ENCODE measurements at places on chromosomes 2 and 18.

- H3K4me3 ChIP-seq = no peak overlapping the region
- DNase-seq = no peak
- H3K4me1 ChIP-seq = peaks cover 14% of the 10 kb centered on the region
- peaks cover 3% of the 10 kb centered on the region for H3K27me3 ChIP-seq
- no peak overlapping the region for H3K27ac ChIP-seq
Measured at GRCh38 chr2:69572641-69573040, 70.9 kb downstream of the AAK1 start.

DNA sequence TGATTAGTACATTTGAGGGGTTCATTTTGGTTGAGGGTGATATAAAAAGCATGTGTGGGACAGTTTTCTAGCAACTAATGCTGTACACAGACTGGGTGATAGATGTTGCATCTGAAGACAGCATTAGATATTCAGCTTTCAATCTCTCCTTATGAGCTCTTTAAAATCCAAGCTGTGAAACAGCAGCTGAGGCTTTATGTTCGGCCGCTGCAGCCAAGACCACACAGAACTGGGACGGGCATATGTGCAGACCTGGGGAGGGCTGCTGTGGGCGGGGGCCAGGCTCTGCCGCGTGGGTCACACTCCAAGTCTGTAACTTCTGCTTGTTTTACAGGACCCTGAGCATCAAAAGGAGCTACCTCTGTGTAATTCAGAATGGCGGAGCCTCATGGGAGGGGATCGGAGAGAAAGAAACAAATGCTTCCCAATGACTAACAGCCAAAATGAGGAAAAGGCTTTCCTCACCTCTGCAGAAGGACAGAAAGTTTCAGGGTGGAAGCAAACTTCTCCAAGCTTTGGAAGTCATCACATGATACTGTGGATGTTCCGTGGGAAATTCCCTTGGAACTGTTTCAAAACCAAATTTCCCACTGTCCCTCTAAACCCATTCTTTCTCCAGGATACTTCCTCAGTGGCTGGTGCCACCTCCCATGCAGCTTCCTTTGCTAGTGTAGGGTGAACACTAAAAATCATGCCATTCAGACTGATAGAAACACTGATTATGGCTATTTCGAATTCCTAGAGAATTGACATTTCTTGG is 711.9 kb upstream of the ID2 start:
- H3K4me3 ChIP-seq = no peak overlapping the region
- H3K4me1 ChIP-seq = peaks cover 21% of the 10 kb centered on the region
- no peaks in the 10 kb centered on the region for H3K27me3 ChIP-seq
- no peak overlapping the region for H3K27ac ChIP-seq

DNA sequence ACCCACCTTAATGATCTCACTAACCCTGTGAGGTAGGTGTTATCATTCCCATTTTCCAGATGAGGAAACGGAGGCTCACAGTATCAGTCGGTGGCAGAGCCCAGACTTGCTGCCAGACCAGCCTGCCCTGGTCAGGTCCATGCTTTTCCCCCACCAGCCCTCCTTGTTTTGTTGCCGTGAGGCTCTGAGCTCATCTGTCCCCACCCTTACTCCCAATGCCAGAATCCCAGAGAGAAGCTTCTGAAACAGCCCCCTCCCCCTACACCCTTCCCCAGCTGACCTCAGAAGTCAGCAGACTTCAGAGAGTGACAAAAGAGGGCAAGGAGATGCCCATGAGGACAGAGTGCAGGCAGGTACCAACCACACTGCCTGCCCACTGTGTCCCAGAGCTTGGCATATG is 20.8 kb upstream of the TNS1 start:
- no peak overlapping the region for H3K27ac ChIP-seq
- H3K4me1 ChIP-seq = peaks cover 10% of the 10 kb centered on the region
- H3K27me3 ChIP-seq = peaks cover 15% of the 10 kb centered on the region
- DNase-seq = peak; percentile 6
- H3K36me3 ChIP-seq = no peaks in the 10 kb centered on the region

GRCh38 chr2:98912221-98912851 is 23.7 kb downstream of the CRACDL start:
- H3K36me3 ChIP-seq = no peaks in the 10 kb centered on the region
- H3K27me3 ChIP-seq = peaks cover 10% of the 10 kb centered on the region
- peak overlapping the region; percentile 50 for H3K27ac ChIP-seq
- DNase-seq = no peak

DNA sequence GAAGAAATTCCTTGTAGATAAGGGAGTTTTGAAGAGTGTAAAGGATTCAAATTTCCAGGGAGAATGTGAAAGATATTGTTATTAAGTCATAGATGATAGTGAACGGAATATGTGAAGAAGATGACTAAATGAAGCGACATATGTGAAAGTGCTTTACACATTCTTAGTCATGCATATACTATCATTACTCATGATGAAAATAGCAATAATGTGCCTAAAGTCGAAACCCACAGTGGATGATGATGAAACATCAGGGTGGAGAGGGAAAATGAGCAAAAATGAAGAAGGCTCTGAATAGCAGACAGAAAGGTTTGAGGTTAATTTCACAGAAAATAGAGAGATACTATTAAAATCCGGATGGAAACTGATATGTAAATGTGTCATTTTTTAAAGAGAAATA is 1237.1 kb downstream of the LRP1B start:
- H3K4me3 ChIP-seq = no peak overlapping the region
- H3K27me3 ChIP-seq = no peaks in the 10 kb centered on the region
- no peak overlapping the region for H3K27ac ChIP-seq
- no peak for DNase-seq

- no peak overlapping the region for H3K27ac ChIP-seq
- no peak for DNase-seq
- peaks cover 71% of the 10 kb centered on the region for H3K4me1 ChIP-seq
- H3K36me3 ChIP-seq = no peaks in the 10 kb centered on the region
- no peak overlapping the region for H3K4me3 ChIP-seq
- H3K27me3 ChIP-seq = no peaks in the 10 kb centered on the region
Measured at GRCh38 chr2:65368468-65368867, 63.9 kb downstream of the SPRED2 start.

DNA sequence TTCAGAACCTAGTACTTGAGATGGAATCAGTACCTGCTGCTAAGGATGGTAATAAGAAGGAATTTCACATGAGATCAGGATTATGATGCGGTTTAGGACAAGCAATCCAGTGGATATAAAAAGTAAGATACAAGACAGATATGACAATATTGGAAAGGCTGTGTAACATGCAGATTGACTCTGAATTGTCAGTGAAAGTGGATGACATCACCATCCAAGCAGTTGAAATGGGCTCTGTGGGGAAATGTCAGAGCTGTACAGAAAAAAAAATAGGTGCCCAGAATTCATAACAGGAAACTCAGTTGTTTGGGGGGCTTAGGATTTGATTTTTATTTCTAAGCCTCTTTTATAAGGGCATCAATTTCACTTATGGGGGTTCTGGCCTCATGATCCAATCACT is 438.3 kb downstream of the SPAG16 start:
- no peak overlapping the region for H3K4me3 ChIP-seq
- peaks cover 2% of the 10 kb centered on the region for H3K27me3 ChIP-seq
- no peak for DNase-seq

- peaks cover 12% of the 10 kb centered on the region for H3K36me3 ChIP-seq
- DNase-seq = peak; percentile 26
- no peak overlapping the region for H3K4me3 ChIP-seq
Measured at GRCh38 chr2:206392118-206392517, 51.2 kb upstream of the ADAM23 start.

DNA sequence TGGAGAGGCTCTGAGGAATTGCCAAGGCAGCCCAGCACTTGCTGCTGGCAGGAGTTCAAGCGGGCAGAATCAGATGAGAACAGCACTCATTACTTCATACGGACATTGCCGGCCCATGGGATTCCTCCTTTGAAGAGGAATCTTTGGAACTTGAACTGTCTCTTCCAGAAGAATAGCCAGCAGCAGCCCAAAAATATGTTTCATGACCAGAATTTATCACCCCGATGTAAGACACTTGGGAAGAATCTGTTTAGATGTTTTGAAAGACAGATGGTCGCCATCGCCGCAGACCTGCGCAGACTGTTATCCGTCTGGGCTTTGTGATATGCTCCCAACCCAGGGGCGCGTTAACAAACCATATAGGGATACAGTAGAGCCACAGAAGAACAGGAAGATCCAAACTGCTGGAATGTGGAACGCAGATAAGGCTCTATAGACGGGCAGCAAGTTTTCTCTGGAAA is 3.7 kb upstream of the ADI1 start:
- H3K27ac ChIP-seq = no peak overlapping the region
- peaks cover 15% of the 10 kb centered on the region for H3K4me1 ChIP-seq
- no peak overlapping the region for H3K4me3 ChIP-seq
- H3K27me3 ChIP-seq = peaks cover 10% of the 10 kb centered on the region
- peaks cover 5% of the 10 kb centered on the region for H3K36me3 ChIP-seq

- H3K36me3 ChIP-seq = no peaks in the 10 kb centered on the region
- DNase-seq = no peak
- H3K4me1 ChIP-seq = peaks cover 51% of the 10 kb centered on the region
- H3K4me3 ChIP-seq = no peak overlapping the region
Measured at GRCh38 chr18:8659609-8660242, 45.6 kb upstream of the MTCL1 start.

- H3K4me1 ChIP-seq = no peaks in the 10 kb centered on the region
- H3K36me3 ChIP-seq = peaks cover 8% of the 10 kb centered on the region
- no peak overlapping the region for H3K4me3 ChIP-seq
- no peak for DNase-seq
Measured at GRCh38 chr2:242057379-242058040, 188.0 kb downstream of the RTP5 start.

GRCh38 chr2:38406597-38407110 is 29.6 kb upstream of the ATL2 start:
- no peak overlapping the region for H3K4me3 ChIP-seq
- DNase-seq = no peak
- peaks cover 6% of the 10 kb centered on the region for H3K36me3 ChIP-seq
- H3K4me1 ChIP-seq = peaks cover 5% of the 10 kb centered on the region
- peaks cover 2% of the 10 kb centered on the region for H3K27me3 ChIP-seq

DNA sequence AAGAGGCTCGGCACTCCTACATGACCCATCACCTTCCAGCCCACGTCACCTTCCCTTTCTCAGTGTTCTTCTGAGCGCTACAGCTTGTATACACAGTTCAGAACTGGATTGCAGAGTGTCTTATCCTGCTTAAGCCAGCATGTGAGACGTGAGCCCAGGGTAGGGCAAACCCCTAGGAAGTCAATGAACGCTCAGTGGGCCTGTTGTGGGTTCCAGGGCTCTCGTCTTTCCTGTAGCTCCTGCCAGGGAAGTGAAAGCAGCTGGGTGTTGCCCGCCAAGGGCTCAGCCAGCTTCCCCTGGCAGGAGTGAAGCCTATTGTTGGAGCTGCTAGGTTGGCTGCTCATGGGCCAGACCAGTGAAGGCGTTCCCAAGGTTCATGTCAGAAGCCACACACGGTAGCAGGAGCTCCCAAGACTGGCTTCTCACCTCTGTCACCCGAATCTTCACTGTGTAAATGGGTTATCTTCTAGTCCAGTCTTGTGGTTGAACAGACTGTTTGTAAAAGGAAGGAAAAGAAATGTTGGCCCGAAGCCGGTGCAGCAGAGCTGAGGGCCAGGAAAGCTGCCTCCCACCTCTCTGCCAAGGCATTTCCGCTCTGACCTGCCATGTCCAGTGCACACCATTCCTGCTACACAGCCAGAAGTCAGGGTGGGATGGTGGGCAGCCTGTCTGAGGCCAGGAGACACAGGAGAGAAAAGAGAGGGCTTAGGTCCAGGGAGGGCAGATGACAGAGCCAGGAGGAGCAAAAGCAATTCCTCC is 69.6 kb upstream of the RMDN2 start:
- no peak overlapping the region for H3K27ac ChIP-seq
- no peak overlapping the region for H3K4me3 ChIP-seq
- H3K4me1 ChIP-seq = no peaks in the 10 kb centered on the region
- DNase-seq = no peak
- H3K27me3 ChIP-seq = no peaks in the 10 kb centered on the region

GRCh38 chr2:65607662-65608305 is 175.4 kb upstream of the SPRED2 start:
- H3K27ac ChIP-seq = no peak overlapping the region
- H3K27me3 ChIP-seq = peaks cover 1% of the 10 kb centered on the region
- H3K4me1 ChIP-seq = peaks cover 2% of the 10 kb centered on the region
- H3K36me3 ChIP-seq = no peaks in the 10 kb centered on the region
- no peak overlapping the region for H3K4me3 ChIP-seq

DNA sequence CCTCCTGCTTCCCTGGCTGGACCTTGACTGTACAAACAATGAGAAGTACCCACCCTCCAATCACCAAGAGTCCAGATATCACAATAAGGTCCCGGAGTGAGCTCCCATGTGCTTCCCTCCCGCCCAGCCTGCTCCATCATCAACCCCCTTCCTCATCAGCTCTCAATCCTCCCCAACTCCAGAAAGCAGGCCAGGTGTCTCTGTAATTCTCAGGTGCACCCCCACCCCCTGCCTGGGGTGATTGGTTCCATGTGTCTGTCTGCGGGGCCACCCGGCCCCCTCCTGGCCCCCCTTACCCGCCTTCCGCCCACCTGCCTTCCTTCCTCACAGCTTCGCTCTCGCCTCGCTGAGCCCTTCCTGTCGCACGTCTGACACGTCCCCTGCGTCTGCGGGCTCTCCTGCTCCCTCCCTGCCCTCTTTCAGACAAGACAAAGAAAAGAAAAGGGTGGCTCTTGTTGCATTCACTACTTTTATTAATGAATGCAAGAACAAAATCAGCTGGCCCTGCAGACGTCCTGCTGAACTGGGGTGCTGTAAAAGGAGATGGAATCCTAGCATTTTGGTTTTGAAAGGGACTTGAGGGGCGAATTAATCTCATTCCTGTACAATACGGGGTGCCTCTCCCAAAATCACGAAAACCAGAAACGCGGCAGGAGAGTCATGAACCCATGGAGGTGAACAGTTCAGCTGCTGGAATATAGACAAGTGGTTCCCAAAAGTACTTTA is 26.5 kb upstream of the IGFBP2 start:
- no peak overlapping the region for H3K27ac ChIP-seq
- H3K36me3 ChIP-seq = no peaks in the 10 kb centered on the region
- no peak for DNase-seq
- H3K4me3 ChIP-seq = peak overlapping the region; percentile 19
- peaks cover 5% of the 10 kb centered on the region for H3K4me1 ChIP-seq

DNA sequence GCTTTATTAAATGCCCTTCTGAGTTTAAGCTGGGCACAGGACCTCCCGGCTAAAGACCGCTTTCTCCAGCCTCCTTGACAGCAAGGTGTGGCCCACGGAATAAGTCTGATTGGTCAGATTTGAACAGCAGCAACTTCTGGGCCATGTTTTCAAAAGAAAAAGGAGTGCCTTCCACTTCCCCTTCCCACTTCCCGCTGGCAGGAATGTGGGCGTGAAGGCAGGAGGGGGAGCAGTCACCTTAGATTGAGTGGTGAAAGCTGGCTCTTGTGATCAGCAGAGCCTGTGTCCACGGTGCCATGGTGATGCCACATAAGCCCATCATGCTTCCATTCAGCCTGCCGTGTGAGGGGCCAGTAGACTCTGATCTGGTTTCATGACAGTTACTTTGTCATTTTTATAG is 136.6 kb upstream of the GLI2 start:
- no peak overlapping the region for H3K4me3 ChIP-seq
- no peak for DNase-seq
- peaks cover 22% of the 10 kb centered on the region for H3K4me1 ChIP-seq
- peaks cover 6% of the 10 kb centered on the region for H3K27me3 ChIP-seq
- H3K27ac ChIP-seq = no peak overlapping the region
